ENCODE measurements at places on chromosomes 7 and 10. TPM values are rescaled to one million over a fixed set of nuclear protein-coding genes. Genes with fewer than 3 reads are reported as not detected.

SMKR1 gene
- polyA plus RNA-seq: 7.9 TPM

TDRD1 gene
- polyA plus RNA-seq: not detected

INHBA gene
- not detected for polyA plus RNA-seq

LBX1 gene
- not detected for polyA plus RNA-seq

HMX2 gene
- not detected for polyA plus RNA-seq

VPS37D gene
- polyA plus RNA-seq: not detected

OR9A2 gene
- not detected for polyA plus RNA-seq

CTTNBP2 gene
- polyA plus RNA-seq: not detected

KIAA1217 gene
- 0.75 TPM for polyA plus RNA-seq

RADIL gene
- not detected for polyA plus RNA-seq

COX19 gene
- 20.8 TPM for polyA plus RNA-seq

SNX10 gene
- 24.3 TPM for polyA plus RNA-seq

SPDYE2 gene
- polyA plus RNA-seq: not detected

ZNF25 gene
- polyA plus RNA-seq: 6.6 TPM

CPA2 gene
- not detected for polyA plus RNA-seq

OPN4 gene
- polyA plus RNA-seq: not detected

ETV1 gene
- polyA plus RNA-seq: not detected

MSANTD7 gene
- polyA plus RNA-seq: 8.3 TPM

SPDYE5 gene
- 0.56 TPM for polyA plus RNA-seq

PTER gene
- polyA plus RNA-seq: 20.8 TPM

GIMAP5 gene
- 679 TPM for polyA plus RNA-seq

MYO1G gene
- polyA plus RNA-seq: 168 TPM

ANLN gene
- polyA plus RNA-seq: not detected

FGL2 gene
- 4.6 TPM for polyA plus RNA-seq

CYP3A4 gene
- polyA plus RNA-seq: not detected

ZNF138 gene
- 15.3 TPM for polyA plus RNA-seq

GIMAP7 gene
- 1,096 TPM for polyA plus RNA-seq

AGAP5 gene
- polyA plus RNA-seq: 0.15 TPM

AASS gene
- polyA plus RNA-seq: 0.79 TPM

WIPF3 gene
- not detected for polyA plus RNA-seq

HOXA6 gene
- not detected for polyA plus RNA-seq

EN2 gene
- polyA plus RNA-seq: not detected

SPDYE11 gene
- polyA plus RNA-seq: not detected

VWA2 gene
- not detected for polyA plus RNA-seq

MYPN gene
- polyA plus RNA-seq: not detected

CDK14 gene
- polyA plus RNA-seq: not detected

PBLD gene
- polyA plus RNA-seq: 3.0 TPM

FXYD4 gene
- not detected for polyA plus RNA-seq

Data from CD4-positive, alpha-beta memory T cell (primary cell).